ENCODE measurements at places on chromosomes 4 and X.

DNA sequence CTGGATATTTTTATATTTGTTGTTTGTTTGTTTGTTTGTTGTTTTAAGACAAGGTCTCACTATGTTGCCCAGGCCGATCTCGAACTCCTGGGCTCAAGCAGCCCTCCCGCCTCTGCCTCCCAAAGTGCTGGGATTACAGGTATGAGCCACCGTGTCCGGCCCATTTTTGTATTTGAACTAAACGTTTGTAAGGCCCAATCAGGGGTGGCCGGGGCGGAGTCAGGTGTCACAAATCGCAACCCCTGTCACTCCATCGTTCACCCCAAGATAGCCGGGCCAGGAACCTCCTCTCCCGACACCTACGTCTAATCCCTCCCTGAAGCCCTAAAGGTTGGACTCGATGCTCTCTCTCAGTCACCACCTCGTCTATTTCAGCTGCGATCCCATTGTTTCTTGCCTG, 722 bp upstream of the EFHC2 start:
- no peak for DNase-seq

GRCh38 chr4:177108708-177109107, 201.0 kb upstream of the NEIL3 start:
- no peak for DNase-seq

DNA sequence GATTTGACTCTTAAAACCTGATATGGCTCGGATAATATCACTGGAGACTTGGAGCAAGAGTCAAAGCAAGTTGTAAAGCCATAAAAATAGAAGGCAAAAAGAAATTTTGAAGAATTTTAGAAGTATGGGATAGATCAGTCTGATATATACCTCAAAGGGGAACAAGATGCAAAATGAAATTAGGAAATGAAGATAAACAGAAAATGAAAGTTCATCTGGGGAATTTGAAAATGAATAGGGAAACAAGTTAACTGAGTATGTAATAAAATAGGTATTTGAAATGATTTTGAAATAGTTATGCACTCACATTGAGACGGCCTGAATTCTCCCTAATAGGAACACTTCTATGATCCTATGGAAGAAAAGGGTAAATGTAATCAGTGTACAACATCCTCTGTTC, 5.7 kb downstream of the CYP2U1 start:
- no peak for DNase-seq

DNA sequence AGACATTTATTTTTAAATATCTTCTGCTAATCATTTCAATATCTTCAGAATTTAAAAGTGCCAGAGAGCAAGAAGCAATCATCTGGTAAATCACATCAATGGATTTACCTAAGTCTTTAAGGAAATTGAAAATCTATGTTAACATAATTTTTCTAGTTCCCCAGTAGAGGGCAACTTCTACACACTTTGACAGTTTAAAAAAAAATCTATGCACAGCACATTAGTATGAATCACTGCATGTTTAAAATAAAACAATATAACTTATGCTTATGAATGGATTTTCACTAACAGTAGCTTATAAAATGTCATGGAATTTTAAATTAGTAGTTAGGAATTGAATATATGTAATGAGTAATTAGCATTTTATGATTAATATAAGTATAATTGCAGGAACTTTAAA, 126.5 kb downstream of the REELD1 start:
- no peak for DNase-seq

Measured in NCI-H1436 treated with DMSO at 0.1 percent for 48 hours (cell line).